T-helper 17 cell (primary cell): ENCODE measurements at places on chromosomes 5 and 9. TPM values are rescaled to one million over a fixed set of nuclear protein-coding genes. Genes with fewer than 3 reads are reported as not detected.

Gene OR13C4
- not detected for total RNA-seq

Gene IFNA21
- total RNA-seq: not detected

- DNase-seq: no peak
Observed at GRCh38 chr5:130496215-130496614, 592.0 kb downstream of the CHSY3 start.

DNA sequence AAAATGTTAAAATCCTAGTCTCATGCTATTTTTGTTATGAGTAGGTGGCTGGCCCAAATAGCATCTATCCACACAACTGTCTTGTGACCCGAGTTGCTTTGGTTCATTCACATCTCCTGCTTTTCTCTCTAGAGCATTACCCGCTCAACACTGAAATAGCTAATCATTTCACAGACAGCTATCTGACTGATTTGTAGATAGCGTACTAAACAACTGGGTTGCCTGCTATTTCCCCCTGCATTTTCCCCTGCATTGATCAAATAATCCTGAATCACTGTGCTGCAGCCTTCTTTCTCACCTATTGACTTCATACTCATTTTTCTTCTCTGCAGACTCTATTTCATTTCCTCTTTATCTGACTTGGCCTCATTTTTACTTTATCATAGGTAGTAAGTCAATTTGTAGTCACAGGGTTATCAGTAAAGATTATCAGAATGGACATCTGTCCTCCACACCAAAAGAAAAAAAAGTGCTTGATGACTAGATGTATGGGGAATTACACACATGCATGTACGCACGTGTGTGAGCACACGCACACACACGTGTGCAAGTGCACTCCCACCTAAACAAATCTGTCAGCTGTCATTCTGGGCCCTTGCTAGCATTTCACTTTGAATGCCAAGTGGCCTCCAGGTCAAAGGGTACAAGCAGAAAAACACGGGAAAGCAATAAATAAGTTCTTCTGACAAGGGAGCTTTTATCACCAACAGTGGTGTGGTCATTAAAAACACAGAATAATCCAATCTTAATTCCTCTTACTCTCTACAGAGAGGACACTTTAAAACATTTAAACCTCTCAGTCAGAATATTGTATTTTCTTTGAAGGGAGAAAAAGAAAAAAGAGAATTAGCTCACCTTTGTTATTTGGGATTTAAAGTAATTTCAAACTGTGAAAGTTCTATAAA, 501.6 kb downstream of the EFNA5 start:
- DNase-seq: no peak

DNA sequence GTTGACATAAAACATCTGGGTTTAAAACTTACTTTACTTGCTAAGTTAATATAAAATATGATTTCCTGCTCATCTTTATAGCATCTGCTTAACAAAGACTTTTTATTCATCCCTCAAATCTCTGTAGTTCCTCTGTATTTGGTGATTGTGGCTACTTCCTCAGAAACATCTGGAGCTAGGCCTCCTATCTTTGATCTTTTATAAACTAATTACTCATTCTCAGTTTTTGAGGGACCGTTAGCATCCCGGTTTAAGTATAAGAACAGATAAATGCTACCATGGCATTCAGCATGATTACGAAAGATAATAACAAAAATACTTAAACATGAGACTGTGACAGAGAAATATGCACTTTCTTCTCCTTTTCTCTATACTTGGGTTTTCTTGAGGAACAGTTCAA, 85.3 kb downstream of the SLC38A9 start:
- no peak for DNase-seq

- no peak for DNase-seq
Observed at GRCh38 chr5:104859437-104859836, 1296.8 kb upstream of the NUDT12 start.

DNA sequence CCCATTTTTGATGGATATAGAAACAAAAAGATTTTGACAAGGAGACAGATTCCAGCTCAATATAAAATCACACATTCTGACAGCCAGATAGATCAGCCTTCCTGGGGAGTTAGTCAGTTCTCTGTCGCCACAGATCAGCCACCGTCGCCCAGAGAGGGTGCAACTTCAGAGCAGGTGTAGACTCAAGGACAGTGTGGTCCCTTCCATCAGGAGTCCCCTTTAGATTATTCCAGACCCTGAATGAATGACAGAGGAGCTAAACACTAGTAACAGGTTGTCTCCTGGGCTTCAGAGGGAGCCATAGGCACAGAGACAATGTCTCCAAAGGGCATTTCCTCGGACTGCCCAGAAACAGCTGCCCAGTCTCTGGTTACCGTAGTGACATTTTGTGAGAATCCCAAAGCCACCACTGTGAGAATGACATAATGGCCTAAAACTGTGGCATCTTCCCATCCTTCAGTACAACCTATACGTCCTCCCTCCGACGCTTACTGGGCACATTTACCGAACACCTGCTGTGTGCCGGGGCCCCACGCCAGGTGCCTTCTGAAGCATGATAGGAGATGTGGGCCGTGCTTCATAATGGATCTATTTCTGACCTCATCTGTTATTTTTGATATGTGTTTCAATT, 47.4 kb upstream of the SLC2A8 start:
- DNase-seq: no peak
